ENCODE measurements at places on chromosomes 16 and 17.

- DNase-seq = no peak
Measured at GRCh38 chr16:17509194-17509593, 38.4 kb upstream of the XYLT1 start.

GRCh38 chr16:65336160-65336559, 214.3 kb upstream of the CDH11 start:
- DNase-seq = no peak

DNA sequence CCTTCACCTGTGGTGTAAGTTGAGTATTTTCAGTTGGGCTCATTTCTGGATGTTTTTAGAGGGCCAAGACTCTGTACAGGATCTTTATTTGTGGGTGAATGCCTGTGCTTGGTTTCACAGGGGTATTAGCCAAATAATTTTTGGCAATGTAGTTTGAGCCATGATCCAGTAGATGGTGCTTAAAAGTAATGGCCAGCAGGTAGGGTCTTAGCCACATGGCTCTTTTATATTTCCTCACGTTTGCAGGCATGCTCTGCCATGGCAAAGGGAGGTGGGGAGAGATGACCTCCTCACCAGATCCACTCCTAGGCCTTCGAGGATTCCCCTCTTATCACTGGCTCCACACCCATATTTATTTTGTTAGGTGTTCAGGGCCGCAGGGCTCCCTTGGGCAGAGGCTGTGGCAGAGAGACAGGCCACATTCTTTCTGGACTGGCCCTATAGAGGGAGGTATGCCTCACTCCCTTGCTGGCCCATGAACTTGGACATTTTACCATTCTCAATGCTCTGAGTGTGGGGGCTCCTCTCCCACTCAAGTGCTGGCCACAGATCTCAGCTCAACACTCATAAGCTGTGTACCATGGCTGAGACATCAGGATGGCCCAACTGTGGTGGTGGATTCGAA, 417.1 kb downstream of the XYLT1 start:
- no peak for DNase-seq

GRCh38 chr17:34485999-34486398, 93.4 kb upstream of the TMEM132E start:
- no peak for DNase-seq

- no peak for DNase-seq
Measured at GRCh38 chr16:62408760-62409159, 372.5 kb upstream of the CDH8 start.

GRCh38 chr17:50682938-50683337, 24.8 kb downstream of the ANKRD40 start:
- no peak for DNase-seq

GRCh38 chr16:27475561-27475960, 73.6 kb downstream of the IL21R start:
- DNase-seq = no peak

DNA sequence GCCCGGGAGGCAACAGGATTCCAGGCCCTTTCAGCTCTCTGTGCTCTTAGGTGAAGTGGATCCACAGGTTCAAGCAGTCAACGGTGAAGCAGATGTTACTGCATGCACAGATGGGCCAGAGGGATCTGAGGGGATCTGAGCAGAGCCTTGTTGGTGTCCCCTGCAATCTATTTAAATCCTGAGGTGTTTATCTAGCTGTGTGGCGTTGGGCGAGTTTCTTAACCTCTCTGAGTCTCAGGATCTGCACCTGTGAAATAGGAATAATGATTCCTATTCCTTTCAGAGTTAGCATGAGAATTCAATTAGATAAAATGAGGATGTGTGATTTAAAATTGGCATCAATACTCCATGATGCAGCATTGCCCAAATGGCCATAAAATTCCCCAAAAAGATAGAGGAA, 237.3 kb upstream of the CDH5 start:
- DNase-seq = no peak

GRCh38 chr17:39926588-39927100, 757 bp downstream of the ORMDL3 start:
- no peak for DNase-seq

DNA sequence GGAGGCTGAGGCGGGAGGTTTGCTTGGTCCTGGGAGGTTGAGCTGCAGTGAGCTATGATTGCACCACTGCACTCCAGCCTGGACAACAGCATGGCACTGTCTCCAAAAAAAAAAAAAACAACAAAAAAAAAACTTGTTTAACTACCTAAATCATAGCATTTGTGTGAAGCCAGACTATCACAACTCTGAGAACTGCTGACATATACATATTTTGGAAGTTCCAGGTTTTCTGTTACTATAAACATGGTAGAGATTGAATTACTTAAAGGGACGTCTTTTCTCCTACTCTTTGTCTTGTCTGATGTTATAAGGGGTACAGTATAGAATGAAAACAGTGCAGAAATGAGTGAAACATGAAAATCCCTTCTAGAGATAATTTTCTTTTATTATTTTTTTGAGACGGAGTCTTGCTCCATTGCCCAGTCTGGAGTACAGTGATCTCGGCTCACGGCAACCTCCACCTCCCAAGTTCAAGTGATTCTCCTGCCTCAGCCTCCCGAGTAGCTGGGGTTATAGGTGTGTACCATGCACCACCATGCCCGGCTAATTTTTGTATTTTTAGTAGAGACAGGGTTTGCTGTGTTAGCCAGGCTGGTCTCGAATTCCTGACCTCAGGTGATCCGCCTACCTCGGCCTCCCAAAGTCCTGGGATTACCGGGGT, 18.4 kb downstream of the ABCC1 start:
- DNase-seq = no peak

- no peak for DNase-seq
Measured at GRCh38 chr17:58388302-58389190, 28.8 kb downstream of the RNF43 start.

DNA sequence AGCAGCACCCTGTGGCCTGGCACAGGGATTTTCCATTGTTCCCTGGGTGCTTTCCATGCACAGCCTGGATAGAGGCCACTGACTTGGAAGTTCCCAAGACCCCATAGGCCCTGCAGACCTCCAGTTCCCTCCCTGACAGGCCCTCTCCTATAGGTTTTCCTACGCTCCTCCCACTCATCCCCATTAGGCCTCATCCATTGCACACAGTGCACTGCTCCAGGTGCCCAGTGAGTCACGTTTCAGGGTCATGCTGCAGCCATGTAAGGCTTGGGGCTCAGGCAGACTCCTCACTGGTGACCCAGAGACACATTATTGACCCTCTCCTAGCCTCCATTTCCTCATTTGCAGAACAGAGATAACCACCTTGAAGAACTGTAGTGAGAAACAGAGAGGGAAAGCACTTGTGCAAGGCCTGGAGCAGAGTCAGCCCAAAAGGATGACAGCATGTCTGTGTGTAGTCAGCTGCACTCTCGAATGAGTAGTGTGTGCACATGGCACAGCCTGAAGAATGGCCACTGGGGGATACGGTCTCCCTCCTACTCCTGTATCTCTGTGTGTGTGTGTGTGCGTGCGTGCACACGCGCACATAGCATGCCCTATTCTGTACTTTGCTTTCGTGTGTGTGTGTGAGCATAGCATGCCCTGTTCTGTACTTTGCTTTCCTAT, 26.8 kb downstream of the DRC3 start:
- no peak for DNase-seq

DNA sequence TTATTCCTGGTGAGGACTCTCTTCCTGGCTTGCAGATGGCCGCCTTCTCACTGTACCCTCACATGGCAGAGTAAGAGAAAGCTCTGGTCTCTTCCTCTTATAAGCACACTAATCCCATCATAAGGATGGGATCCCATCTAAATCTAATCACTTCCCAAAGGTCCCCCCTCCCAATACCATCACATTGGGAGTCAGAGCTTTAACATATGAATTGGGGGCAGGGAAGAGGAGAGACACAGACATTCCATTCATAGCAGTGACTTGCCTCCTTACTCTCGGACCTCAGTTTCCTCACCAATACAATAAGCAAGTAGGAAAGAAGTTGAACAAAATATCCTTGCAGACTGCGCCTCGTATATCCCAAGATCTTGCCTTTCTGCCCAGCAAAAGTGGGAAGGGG, 1.7 kb downstream of the CLEC19A start:
- DNase-seq = no peak

DNA sequence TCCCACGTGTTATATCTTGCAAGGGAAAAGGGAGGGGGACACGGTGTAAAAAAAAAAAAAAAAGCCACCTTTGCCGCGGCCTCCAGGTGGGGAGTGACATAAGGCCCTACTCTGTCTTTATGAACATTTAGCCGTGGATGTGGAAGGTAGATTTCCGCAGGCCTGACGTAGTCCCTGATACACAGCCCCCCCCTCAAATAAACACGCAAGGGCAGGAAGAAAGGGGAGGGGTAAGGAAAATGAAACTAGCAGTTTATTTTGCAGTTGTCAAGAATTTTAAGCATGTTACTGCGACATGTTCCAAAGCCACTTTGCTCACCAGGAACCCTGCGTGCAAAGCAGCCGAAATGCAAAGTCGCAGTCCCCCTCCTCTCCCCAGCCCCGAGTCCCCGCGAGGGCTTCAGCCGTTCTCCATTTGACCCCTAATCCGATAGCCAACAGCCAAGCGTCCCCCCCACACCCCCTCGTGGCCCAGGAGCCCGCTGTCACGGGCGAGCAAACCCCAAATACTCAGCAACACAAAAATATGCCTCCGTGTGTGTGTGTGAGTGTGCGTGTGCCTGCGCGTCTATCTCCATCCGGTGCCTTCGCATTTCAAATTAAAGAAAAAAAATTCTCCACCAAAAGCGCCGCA, 1.2 kb downstream of the CBX4 start:
- no peak for DNase-seq

DNA sequence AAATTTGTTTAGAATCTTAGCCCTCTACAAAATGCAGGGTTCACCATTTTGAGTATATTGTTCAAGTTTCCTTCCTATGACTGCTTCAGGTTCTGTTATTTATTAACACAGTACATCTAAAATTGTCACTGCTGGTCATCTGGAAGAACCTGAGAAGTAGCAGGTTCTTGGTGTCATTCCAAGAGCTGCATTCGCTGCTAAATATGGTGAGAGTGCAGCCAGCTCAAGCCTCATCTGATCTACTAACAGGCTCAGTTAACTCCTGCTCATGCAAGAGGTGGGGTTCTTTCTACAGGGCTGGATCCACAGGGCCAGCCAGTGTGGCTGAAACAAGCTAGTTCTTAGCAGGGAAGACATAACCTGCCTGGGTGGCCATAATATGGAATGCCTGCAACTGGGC, 1946.1 kb downstream of the TP53TG3F start:
- DNase-seq = no peak

GRCh38 chr17:51439395-51440229, 179.3 kb downstream of the UTP18 start:
- DNase-seq = no peak

- no peak for DNase-seq
Measured at GRCh38 chr16:62201911-62202310, 165.7 kb upstream of the CDH8 start.

Measured in stimulated activated CD4-positive, alpha-beta T cell treated with anti-CD3 and anti-CD28 coated beads, TNF-alpha, amount 100 ng/mL, for 24 hours (primary cell).